ENCODE measurements at places on chromosomes 13 and 19. TPM values are rescaled to one million over a fixed set of nuclear protein-coding genes. Genes with fewer than 3 reads are reported as not detected.

The RTBDN gene
- total RNA-seq, result not detected

The RASAL3 gene
- 4.1 TPM for total RNA-seq

The ZNF541 gene
- 0.87 TPM for total RNA-seq

The ETV2 gene
- total RNA-seq, result 0.74 TPM

The NKG7 gene
- total RNA-seq, result 3.7 TPM

The KLF1 gene
- not detected for total RNA-seq

The INSL3 gene
- total RNA-seq, result 0.61 TPM

The ACP7 gene
- total RNA-seq, result not detected

The LYPD5 gene
- total RNA-seq, result 2.0 TPM

- DNase-seq, result no peak
These were observed 4.3 kb upstream of the A1BG start for GRCh38 chr19:58357481-58358145.

DNA sequence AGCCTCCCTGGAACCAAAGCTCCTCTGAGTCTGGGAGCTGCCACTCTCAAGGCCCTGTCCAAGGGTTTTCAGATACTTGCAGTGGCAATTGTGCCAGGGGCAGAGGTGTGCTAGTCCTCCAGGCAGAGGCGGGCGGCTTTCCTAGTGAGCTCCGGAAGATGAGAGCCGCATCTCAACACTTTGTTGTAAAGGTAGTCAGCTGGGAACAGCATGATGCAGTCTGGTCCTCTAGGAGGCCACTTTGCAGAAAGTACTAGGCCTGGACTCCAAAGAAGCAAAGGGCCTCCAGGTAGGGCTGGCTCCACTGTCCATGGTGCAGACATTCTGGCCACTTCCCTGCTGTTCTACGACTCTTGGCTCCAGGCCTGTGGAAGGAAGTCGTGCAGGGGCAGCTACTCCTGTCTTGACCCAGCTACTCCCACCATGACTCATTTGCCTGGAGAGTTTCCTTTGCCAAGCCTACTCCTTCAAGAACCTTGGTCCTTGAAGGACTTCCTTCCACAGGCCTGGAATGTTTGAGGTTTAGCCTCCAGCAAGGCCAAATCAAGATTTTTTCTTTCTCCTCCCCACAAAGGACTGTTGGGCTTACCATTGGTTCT is 9.9 kb upstream of the ZNF536 start:
- DNase-seq, result peak; percentile 60

DNA sequence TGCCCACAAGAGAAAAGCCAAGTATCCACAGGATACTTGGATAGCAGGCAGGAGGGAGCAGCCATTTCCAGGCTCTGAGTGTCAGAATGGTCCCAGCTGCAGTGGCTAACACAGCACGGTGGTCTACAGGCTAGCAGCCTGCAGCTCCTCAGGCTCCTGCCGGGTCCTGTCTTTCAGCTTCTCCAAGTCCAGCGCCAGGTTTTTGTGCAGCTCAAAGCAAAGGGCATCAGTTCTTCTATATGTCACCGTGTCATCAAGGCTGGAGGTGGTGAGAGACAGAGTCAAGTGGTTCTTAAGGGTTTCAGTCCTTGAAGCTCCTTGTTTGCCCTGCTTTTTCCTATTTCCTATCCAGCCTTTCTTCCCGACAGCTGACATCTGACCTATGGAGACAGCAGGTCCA is 188.6 kb downstream of the NUFIP1 start:
- no peak for DNase-seq

GRCh38 chr13:113816946-113817859 is 46.7 kb downstream of the GAS6 start:
- no peak for DNase-seq

DNA sequence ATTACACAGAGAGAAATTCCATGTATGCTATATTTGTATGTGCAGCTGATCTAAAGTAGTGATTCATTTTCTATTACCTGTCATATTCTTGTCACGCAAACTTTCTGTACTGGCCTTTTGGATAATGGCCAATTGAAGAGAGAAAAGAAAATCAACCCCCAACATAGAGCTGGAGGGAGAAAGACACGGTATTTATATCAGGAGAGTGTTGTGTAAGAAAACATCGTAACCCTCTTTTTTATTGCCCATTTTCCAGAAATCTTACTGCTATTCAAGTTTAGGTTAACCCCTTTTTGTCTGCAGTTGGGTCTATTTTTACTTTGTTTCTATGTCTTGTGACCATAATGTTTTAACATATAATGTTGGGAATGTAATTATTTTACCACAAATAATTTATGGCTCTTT is 27.9 kb downstream of the DGKH start:
- no peak for DNase-seq

DNA sequence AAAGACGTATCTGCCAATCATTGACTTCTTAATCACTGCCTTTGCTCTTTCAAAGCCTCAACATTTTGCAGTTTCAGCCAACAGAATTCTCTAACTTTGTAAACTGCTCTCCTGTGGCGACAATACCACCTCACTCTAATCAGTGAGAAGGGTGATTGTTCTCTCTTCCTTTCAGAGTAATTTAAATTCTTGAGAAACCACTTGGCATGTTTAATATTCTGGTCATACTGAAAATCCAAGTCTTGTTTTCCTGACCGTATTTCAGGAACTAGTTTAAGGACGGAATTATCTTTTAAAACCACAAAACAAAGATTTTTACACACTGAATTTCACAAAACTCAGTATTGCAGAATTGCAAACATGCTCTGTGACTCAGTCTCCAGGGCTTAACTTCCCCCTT is 5.2 kb upstream of the CDC16 start:
- no peak for DNase-seq

- no peak for DNase-seq
These were observed 73.2 kb downstream of the GGACT start for GRCh38 chr13:100515410-100515800.

DNA sequence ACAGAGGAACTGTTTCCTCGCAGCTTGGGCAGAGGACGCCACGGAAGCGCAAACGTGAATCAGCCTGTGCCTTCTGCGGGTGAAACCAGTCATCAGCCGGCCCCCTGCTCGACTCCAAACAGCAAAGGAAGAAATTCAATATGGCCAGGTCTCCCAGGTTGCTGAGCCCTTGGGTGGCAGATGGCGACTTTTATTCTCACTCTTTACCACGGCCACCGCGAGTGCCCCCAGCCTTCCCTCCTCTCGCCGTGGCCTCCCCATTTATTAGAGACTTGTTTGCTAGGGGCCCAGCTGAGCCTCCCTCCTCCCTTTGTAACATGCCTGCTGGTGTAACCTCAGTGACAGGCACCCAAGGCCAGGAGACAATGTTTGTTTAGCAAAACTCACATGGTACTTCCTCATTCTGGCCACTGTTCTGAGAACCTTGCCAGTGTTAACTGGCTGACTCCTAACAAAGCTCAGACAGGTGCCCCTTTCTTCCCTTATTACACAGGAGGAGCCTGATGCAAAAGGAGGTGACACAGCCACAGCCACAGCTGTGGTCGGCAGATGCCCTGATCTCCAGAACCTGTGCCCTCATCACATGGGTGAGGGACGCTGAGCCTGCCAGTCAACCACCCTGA is 5.8 kb downstream of the RAB20 start:
- DNase-seq, result no peak

- no peak for DNase-seq
These were observed 5.5 kb upstream of the CCNE1 start for GRCh38 chr19:29806098-29806866.

DNA sequence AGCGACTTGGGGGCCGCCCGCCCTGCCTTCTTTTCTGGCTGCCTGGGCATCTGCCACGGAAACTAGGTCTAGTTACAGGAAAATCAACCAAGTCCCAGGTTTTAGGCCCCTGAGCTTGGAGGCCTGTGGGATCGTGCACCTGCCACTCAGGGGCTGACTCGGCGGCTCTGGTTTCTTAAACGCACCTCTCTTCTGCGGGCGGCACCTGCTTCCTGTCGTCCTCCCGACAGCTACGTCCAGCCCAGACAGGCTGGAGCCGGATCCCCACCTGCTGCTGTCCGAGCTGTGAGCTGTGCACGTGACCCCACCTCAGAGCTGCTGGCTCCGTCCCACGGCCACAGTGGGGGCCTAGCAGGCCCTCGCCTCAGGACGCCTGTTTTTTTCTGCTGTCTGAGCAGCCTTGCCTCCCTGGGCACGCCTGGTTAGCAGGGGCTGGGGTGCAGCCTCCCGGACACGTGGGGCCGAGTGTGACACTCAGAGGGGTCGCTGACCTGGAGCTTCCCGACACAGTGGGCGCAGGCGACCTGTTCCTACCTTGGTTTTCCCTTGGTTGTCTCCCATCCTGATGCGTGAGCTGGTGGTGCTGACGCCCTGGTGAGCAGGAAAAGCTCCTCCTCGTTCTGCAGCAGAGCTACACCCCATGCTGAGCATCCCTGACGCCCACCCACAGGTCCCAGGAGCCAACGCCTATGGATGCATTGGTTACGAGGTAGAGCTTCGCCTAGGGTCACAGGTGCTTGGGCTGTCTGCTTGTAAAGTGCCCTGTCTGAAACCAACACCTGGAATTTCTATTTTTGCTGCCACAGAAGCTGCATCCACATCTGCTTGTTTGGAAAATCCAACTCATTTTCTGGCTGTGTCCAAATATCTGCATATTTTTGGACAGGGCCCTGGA is 17.5 kb downstream of the TMEM255B start:
- peak; percentile 88 for DNase-seq

DNA sequence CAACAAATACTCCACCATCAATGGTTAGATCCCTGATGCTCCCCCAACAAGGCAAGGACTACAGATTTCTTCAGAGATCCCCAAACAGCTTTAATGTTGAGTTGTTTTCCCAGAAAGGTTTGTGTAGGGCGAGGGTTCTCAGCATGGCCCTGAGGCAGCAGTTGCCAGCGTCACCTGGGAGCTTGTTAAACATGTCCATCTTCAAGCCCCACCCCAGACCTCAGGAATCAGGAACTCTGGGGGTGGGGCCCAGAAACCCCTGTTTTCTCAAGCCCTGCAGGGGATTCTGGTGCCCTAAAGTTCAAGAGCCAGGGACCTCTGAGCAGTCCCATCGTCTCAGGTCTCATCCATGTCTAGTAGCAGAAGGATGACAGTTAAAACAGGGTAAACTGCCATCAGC is 9.6 kb downstream of the EFNB2 start:
- no peak for DNase-seq

- DNase-seq, result no peak
These were observed 163.5 kb downstream of the KATNAL1 start for GRCh38 chr13:30143666-30144400.

DNA sequence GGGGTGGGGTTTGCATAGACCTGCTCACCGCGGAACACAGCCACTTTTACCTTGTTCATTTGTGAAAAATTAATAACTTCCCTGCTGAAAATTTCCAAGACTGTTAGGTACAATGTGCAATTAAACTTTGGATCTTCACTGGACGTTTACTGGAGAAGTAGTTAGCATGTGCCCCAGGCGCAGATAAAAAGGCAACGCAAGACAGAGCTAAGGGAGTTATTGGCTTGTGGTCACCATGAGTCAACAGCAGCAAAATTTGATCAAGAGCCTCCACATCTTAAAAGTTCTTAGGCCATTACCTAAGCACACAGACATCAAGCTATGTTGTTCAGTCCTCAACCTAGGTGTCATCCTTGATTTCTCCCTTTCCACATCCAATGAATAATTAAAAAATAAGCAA is 257.0 kb downstream of the LHFPL6 start:
- no peak for DNase-seq

DNA sequence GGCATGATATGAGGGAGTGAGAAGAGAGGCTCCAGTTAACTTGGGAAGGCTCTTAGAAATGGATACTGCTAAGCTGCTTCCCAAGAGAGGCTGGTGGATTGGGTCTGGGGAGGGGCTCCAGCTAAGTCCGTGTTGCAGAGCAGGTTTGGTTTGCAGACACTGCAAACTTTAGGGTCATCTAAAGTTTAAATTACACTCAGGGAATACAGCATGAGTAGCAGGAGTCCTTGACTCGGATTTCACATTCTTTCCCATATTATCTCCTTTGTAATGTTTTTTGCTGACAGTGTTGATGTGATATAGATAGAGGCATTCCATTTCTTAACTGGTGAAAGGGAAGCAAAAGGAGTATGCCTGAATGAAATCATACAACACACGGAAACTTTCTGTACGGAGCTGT is 31.9 kb downstream of the SGCG start:
- DNase-seq, result no peak

- no peak for DNase-seq
These were observed 1586.4 kb upstream of the SPRY2 start for GRCh38 chr13:81927347-81927746.

GRCh38 chr13:52749419-52749818 is 9.8 kb upstream of the CNMD start:
- no peak for DNase-seq

DNA sequence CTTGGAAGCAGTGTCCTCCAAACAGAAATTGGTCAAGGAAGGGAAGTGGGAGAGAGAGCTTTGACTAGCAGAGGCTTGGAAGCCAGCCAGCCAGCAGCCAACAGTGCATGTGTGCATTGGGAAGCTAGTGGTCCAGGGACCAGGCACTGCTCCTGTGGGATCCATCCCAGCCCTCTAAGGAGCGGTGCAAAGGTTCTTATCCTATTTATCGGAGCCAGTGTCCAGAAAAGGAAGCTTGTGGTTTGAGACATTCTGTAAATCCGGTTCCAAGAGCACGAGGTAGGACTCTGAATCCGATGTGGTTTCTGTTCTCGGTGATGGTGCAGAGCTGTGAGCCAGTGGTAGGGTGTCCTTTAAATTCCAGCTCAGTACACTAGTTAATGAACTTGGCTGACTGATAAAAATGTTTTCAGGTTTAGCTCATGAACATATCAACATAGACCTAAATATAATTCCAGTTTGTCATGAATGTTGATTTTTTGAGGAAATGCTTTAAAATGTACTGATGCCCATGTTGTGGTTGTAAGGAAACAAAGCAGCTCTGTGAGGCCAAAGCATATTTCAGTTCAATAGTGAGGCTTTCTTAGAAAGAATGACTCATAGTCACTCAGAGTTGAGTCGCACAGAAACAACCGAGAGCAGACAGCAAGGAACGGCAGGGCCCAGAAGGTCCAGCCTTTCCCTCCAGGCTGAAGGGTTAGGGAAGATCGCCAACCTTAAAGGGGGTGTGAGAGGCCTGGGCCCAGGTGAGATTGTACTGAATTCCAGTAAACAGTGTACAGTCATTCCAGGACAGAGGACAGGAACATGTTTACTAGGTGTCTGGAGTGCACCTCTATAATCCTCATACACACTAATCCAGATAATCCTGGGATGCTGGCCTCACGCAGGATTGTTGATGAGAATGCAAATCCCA is 21.5 kb upstream of the GARRE1 start:
- DNase-seq, result no peak

DNA sequence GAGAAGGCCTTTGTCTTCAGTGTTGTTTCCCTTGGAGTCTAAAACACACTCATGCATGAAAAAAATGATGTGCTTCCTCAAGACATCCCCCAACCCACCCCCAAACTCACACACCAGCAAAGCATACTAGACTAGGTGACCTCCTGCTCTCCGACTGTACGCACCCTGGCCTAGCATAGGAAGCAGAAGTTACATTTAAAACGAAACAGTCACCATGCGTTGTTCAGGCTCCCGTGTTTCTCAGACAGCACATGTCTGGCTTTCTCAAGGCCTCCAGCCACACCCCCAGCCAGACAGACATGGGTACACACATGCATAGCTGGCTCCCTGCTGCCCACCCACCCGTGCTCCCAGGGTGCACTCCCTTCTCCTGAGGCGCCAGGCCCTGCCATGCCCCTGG is 28.7 kb upstream of the C1QTNF9 start:
- no peak for DNase-seq

- peak; percentile 43 for DNase-seq
These were observed 144.2 kb upstream of the VSTM2B start for GRCh38 chr19:29381353-29382203.

GRCh38 chr13:106507560-106508274 is 27.7 kb downstream of the EFNB2 start:
- DNase-seq, result no peak

- DNase-seq, result no peak
These were observed 54.0 kb upstream of the IRS2 start for GRCh38 chr13:109840201-109840892.

- no peak for DNase-seq
These were observed 326.8 kb downstream of the OXGR1 start for GRCh38 chr13:96667294-96668018.

All from mesenteric fat pad (tissue), 1 donor.